ENCODE measurements at places on chromosomes 16 and 17.

DNA sequence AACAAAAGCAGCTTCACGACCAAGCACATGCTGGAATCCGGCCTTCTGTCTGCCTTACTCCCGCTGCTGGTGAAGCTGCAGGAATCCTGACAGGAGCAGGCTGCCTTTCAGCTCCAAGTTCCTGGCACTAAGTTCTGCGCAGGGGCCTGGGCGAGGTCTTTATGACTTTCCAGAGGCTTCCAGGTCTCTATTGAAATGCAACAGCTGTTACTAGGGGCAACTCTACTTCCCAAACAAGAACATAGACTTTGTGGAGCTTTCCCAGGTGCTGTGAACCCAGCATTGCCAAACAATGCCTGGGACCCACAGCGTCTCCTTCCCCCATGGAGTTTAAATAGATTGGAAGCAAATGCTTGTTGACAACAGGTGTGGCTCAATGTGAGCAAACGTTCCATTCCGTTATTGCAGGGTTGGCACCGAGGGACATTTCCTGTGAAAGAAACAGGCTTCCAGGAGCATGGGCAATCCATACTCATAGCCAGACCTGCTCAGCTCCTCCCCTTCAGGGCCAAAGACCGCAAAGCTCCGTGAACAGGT is 156.0 kb downstream of the CDH13 start:
- DNase-seq = no peak

DNA sequence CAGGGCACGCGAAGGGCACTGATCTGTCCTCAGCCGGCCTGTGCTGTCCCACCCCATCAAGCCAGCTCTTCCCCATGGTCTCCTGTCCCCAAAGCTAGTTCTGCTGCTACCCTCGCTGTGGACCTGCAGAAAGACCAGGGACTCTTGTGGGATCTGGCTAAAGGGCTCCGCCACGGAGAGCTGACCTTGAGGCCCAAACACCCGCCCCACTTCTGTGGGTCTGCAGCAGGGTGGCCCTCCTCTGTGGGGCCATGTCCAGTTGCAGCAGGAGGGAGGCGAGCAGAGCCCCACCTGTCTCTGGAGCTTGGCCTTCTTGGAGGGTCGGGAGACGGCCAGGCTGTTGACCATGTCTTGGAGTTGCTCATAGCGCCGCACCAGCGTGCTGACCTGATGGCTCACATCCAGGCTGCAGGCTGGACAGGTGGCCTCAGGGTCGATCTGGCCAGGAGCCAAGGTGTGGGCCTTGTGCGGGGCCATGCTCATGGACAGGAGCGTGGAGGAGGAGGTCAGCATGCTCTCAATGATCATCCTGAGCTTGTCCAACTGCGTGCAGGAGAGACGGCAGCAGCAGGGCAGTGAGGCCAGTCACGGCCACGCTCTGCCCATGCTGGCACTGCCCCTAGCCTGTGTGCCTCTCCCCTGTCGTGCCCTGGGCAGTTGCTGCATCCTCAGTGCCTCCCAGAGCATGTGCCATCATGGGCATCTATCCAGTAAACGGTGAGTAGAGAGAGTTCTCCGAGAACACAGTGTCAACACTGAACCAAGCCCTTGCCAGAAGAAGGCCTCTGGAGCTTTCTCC is 16.6 kb downstream of the UBALD2 start:
- no peak for DNase-seq

DNA sequence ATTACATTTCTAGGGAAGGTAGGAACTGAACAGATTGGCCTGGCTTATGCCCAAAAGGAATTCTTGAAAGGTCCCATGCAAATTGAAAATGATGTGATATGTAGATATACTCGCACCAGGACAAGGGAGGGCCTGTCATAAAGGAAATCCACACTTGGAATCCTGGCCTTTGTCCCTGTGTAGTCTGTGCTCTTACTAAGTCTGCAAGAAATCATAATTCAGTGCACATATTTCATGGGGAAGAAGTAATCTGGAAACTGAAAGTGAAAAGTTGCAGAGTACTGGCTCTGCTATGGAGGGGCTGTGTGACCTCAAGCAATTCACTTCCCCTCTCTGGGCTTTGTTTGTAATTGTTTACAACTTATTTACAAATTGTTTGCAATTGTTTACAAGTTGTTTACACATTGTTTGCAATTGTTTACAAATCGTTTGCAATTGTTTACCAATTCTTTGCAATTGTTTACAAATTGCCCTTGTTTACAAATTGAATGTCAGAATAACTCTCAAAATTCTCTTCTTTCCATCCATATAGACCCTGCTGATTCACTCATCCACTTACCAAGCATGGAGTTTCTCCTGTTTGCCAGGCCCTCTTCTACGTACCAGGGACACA is 12.9 kb downstream of the SCNN1G start:
- DNase-seq = no peak

GRCh38 chr17:64457156-64457555 is 8.2 kb downstream of the MILR1 start:
- DNase-seq = no peak

- DNase-seq = peak; percentile 35
These were observed 23.2 kb downstream of the ITGB3 start for GRCh38 chr17:47276868-47277267.

DNA sequence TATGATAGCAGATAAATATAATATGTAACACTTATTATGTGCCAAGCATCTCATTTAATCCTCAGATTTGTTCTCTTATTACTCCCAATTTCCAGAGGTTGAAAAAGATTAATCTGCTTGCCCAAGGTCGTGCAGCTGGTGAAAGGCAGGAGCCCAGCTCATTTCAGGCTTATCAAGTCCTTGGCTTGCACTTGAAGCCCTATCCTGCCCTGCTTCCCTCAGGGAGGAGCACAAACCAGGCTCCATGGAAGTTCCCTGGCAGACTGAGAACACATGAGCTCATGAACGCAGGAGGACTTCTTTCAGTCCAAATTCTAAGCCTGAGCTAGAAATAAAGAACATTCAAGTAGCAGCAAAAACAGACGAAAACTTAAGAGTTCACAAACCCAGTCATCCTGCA is 74.8 kb downstream of the USP31 start:
- DNase-seq = no peak

- DNase-seq = no peak
These were observed 91.6 kb downstream of the TNFRSF13B start for GRCh38 chr17:16880121-16880842.

DNA sequence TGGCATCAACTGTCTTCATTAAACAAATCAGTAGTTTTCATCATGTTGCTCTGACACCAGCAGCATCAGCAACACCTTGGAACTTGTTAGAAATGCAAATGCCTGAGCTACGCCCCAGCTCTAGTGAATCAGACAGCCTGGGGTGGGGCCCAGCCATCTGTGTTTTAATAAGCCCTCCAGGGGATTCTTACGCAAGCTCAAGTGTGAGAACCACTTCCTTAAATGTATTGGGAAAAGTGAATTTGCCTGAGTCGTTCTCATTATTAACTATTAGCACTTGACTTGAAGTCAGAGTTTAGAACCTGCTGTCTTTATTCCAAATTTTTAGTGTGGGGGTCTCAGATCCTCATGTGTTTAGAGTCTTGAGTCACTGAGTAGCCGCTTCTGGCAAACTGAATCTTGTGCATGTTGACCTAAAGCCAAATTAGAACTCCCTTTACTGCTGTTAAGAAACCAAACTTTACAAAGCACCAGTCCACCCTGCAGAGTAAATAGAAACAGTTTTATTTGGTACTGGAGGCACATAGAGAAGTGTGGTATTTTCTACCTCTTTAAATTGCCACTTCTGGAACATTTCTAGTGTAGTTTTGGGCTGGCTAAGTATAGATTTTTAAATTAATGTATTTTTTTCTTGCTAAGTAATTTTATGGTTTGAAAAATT is 137.4 kb upstream of the COX10 start:
- DNase-seq = no peak

- no peak for DNase-seq
These were observed 1.8 kb upstream of the FLOT2 start for GRCh38 chr17:28899212-28899815.

- DNase-seq = no peak
These were observed 12.8 kb downstream of the GOSR2 start for GRCh38 chr17:46935658-46936266.

DNA sequence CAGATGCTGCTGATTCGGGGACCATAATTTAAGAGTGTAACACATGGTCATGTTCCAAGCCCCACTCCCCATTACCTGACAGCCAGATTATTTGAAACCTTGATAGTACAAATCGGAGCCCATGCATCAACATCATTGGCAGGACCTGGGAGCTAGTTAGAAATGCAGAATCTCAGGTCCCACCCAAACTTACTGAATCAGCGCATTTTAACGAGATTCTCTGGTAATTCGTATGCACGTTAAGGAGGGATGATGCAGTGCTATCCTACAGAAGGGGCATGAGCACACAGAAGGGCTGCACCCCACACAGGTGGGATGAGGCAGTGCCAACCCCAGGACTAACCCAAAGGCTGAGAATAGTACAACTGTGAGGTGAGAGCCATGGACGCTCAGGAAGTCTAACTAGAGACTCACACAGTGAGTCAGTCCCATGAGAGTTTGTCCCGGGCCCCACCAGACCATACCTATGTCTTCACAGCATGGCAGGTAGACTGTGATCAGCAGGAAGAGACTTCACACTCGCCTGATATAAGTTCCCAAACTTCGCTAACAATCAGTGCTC is 64.9 kb downstream of the ZNF18 start:
- no peak for DNase-seq

DNA sequence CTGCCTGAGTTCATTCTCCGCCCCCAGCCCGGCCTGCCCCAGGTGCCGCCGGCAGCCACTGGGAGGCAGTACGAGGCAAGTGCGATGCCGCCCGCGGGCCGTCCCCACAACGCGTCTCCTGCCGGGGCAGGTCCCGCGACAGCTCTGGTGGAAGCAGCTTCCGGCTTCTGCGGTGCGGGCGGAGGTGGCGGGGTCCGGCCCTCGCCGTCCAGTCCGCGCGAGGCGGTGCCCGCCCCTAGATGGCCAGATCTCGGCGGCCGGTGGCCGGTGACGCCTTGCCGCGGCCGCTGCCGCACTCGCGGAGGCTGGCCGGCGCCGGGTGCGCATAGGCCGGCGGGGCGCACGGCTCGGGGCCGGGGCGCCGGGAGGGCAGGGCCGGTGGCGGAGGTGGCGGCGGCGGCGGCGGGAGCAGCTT is 1.8 kb downstream of the GJD3 start:
- peak; percentile 31 for DNase-seq

DNA sequence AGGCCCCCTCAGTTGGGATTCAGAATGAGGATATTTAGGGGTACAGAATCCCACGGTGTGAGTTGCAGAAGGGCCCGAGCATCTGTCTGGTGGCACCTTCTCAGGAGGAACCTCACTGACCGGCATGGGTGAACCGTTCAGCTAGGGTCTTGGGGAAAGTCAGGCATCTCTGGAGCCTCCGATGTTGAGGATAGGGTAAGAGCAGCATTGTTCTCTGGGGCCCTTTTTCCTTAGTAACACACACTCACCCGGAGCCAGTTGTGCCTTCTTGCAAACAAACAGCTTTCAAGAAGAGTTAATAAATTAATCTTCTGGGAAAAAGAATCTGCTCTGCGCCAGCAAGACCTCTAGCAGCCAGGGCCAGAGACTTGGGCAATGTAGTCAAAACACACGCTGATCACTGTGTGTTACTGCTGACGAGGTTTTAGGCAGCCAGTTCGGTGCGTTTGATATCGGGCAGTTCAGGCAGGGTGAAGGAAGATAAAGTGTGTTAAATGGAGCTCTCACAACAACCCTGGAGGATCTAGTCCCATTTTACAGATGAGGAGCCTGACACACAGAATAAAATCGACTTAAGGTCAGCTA is 48.9 kb downstream of the MSI2 start:
- no peak for DNase-seq

GRCh38 chr17:50847566-50847965 is 12.2 kb downstream of the WFIKKN2 start:
- DNase-seq = no peak

GRCh38 chr17:70825321-70826125 is 656.2 kb downstream of the KCNJ2 start:
- DNase-seq = no peak

- no peak for DNase-seq
These were observed 34.4 kb downstream of the DNAH3 start for GRCh38 chr16:21116148-21116693.

DNA sequence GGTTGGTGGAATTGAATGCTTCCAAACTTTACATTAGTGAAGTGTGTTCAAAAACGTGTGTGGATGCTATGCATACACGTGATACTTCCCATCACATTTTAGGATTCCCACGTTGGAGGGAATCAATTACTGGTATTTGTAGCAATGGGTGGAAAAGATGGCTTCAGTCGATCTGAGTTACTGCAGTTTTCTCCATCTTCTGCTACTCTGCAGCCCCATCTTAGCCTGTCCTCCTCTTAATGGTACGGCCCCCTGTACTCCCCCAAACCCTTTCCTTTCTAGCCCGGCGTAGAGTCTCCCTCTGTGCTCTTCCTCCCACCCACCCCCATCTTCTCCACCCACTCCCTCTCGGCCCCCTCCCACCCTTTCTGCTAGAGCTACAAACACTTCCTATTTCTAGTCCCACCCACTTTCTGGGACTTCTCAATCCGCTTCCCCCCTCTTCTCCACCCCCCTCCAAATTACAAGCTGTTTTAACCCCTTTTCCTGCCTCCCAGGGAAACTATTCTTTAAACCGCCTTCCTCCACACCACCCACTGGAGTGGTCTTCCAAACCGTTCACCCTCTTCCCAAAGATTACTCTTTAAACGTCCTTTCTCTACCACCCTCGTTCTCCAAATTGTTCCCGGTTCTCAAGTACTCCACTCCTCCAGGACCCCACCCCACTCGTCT is 1.1 kb downstream of the CHTF8 start:
- DNase-seq = no peak

DNA sequence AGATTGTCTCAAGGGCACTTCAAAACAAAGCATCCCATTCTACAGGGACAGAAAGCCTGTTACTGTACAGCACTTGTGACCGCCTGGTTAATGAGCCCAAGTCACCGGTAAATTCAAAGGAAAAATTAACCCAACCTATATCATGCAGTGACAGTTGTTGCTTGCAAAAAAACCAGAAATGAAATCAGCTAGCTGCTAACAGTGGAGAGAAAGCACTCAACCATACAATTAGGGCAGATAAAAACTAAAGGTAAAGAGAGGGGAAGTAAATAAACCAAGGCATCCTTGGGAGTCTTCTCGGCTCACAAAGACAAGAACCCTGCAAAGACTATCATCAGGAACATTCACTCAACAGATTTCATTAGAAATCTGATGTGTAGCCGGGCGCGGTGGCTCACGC is 5.9 kb downstream of the RETREG3 start:
- no peak for DNase-seq

- no peak for DNase-seq
These were observed 713.8 kb upstream of the RBFOX1 start for GRCh38 chr16:6618874-6619273.

DNA sequence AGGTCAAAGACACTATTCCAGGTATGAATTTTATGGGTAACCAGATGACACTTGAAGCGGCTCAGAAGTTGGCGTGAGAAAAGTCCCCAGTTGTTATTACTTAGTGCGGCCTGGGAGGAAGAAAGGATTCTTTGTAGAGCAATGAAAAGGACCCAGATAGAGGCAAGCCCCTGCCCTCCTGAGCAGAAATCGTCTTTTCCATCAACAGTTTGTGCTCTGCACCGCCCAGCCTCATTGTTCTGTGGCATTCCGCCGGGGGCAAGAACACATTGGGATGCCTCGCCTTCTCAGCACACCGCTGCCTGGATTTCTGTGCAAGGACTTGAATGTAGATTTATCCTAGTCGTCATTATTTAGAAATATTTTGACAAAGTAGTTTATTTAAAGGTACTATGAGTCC is 32.7 kb upstream of the CRHR1 start:
- DNase-seq = no peak
